CD4-positive, alpha-beta T cell treated with Interleukin-15 for 1 hour (primary cell): ENCODE measurements at places on chromosomes 6 and 20.

DNA sequence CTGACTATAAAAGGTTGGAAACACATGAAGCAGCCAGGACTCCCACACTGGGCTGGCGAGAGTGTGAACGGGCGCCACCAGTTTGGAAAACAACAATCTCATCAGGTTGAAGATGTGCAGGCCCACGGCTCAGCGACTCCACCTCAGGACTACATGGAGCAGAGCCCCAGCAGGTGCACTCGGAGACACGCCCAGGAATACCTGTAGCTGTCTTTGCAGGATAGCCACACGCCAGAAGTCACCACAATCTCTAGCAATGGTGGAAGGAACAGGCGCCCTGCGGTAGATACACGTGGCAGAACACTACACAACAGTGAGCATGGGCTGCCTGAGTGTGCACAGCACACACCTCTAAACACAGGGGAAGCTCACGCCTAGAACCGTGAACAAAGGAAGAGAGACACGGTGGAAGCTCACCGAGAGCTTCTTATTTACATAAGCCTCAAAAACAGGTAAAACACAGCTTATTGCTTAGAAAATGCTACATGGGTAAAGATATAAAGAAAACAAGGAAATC lies 28.7 kb upstream of the RPS6KA2 start:
- no peak for DNase-seq

GRCh38 chr6:33746651-33747100 lies at the start of gene IP6K3:
Gene IP6K3, minus strand, starts transcription at chr6:33746905. Its CDS starts 11,429 bp downstream, at chr6:33735476.
- DNase-seq, result no peak

DNA sequence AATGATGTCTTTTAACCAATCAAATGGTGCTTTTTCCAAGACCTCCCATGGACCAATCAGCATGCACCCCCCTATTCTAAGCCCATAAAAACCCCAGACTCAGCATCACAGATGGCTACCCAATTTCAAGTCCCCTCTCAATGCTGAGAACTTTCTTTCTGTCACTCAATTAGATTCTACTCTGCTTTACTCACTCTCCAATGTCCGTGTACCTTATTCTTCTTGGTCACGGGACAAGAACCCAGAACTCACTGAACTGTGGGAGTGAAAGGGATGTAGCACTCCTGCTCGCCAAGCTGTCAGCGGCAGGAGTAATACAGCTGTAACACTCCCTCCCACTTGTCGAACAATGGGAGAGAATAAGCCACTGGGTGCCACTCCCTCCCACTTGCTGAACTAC lies 20.8 kb upstream of the MAP7 start:
- DNase-seq, result no peak

- DNase-seq, result no peak
These were observed 278.6 kb upstream of the FLRT3 start for GRCh38 chr20:14616003-14616402.

DNA sequence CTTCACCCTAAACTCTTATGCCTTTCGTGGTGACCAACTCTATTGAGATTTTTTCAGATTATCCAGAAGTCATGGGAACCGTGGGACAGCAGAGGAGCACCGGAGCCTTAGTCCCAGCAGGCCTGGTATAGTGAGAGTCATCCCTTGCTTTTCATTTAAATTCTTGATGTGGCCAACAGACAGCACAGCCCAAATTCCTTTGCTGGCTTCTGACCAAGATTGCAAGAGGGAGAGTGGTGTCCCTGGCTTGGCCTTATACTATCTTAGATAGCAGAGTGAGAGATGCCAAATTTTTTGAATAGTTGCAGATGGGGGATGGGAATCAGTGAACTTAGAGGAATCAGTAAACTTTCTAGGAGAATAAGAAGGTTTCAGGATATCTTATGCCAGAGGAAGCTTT lies 7.8 kb downstream of the STX11 start:
- no peak for DNase-seq
